Ovary (tissue), 10 donors: ENCODE measurements at places on chromosomes 5 and 9. TPM values are rescaled to one million over a fixed set of nuclear protein-coding genes. Genes with fewer than 3 reads are reported as not detected.

GRCh38 chr5:144368556-144368955 is 197.9 kb downstream of the KCTD16 start:
- DNase-seq, result no peak
- H3K27me3 ChIP-seq, result no peaks in the 10 kb centered on the region
- H3K27ac ChIP-seq, result no peak overlapping the region
- H3K4me1 ChIP-seq, result no peaks in the 10 kb centered on the region
- no peak overlapping the region for H3K4me3 ChIP-seq

DNA sequence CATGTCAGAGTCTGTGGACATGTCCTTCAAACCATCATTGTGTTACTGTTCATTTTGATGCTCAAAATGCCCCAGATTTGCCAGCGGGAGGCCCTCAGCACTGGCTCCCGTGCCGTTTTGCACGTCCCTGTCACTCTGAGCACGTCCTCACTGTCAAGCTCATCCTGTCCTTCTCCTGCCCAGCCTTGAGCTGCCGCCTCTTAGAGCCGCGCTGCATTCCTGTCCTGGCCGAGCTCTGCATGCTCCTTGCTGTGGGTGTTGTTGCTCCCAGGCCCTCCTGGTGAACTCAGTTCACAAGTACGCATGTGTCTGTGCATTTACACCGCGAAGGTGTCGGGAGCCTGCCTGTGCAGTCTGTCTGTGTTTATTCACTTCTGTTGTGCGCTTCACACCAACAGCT is 62.2 kb downstream of the WNK2 start:
- no peak overlapping the region for H3K27ac ChIP-seq
- H3K27me3 ChIP-seq, result no peaks in the 10 kb centered on the region
- no peaks in the 10 kb centered on the region for H3K4me1 ChIP-seq
- no peak overlapping the region for H3K4me3 ChIP-seq

The ZDHHC11B gene
- 1.7 TPM for total RNA-seq

The NUTM2F gene
- total RNA-seq, result not detected

The GDNF gene
- total RNA-seq, result 2.1 TPM

The F12 gene
- total RNA-seq, result 1.7 TPM
